GM18507 (cell line): ENCODE measurements at places on chromosomes 5 and 9.

- no peak for DNase-seq
Measured at GRCh38 chr5:7876867-7877266, 7.9 kb downstream of the MTRR start.

DNA sequence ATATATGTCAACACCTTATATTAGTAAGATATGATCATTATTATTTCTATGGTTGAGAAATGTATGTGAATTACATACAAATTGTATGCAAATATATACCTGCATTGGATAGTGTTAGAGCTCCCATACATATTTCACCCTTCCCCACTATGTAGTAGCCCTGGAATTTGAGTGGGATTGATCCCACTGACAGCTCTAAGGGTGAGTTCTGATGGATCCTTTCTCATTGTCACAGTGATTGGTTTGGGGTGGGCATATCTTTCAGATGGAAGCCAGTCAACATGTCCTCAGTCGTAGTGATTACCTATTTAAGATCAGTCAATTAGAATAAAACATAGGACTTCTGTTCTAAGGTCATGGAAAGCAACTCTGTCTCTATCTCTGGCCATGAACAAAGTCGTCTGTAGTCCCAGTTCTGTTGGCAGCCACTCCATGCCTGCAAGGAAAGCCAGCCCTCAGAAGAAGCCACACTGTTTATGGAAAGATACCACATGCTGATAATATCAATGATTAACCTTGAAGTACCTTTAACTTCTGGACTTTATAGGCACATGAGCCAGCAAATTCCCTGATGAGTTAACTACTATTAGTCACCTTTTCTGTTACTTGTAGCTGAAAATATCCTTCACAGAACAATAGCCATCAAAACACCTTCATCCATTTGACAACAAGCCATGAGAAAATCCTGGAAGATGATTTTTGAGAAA lies 5.1 kb upstream of the CCDC192 start:
- no peak for DNase-seq

DNA sequence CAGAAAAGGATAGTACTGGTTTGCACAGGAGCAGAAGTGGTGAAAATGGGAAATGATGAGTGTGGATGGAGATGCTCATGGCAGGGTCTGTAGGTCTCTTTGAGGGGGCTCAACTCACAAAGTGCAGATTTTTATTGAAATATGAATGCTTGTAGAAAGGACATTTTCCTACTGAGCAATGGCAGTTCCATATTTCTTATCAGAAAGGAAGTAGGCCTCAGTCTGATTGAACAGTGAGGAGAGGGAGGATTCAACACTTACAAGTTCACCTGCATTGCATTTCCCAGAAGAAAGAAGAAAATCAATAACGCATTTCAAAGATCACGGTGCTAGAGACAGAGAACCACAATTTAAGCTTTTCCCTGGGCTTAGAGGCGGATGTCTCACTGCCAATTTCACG lies 49.2 kb downstream of the ANXA2R start:
- DNase-seq = no peak

DNA sequence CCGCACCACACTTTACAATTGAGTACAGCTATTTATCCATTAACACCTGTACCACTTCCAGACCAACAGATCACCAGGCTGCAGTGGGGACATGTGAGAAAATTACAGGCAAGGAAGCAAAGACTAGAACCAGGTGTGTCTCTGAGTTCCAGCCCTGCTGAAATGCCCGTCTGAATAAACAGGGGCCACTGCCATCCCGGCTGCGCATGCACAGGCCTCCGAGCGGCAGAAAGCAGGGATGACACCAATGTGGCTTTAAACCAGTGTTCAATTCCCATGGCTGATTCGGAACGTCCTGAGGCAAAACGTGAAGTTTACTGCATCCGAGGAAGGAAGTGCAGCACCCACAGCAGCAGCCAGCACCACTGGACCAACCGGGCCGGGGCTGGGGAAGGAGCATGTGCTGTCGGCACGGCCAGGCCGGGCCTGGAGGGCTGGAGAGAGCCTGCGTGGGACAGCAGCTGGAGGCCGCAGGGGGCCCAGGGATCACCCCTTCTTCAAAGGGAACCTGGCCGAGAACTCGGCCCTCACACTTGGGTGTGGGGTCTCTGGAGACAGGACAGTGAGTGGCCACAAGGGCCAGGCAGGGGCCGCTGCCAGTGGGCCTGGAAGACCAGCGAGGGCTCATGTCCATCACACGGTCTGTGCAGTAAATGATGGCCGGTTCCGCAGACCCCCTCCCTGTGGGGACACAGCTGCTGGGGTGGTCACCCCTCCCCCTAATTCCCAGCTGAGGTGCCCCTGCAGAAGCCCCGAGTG lies 33.0 kb upstream of the SLC12A7 start:
- no peak for DNase-seq

DNA sequence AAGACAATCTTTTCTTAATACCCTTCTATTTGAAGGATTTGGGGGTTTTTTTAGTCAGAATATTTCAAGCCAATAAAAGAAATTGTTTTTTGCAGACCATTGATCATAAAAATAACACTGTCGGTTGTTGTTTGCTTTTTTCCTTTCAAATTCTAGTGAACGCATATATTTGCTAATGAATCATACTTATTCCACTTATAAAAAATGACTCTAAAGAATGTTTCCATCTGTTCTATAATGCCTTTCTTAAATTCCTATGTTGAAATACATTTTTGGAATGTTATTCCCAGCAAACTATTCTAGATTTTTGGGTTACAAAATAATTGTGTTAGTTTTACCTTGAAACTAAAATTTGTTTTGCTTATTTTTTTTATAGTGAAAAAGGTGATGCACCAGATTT lies 32.2 kb downstream of the CWC27 start:
- DNase-seq = no peak

GRCh38 chr5:15763754-15764153 lies 263.8 kb downstream of the FBXL7 start:
- no peak for DNase-seq

DNA sequence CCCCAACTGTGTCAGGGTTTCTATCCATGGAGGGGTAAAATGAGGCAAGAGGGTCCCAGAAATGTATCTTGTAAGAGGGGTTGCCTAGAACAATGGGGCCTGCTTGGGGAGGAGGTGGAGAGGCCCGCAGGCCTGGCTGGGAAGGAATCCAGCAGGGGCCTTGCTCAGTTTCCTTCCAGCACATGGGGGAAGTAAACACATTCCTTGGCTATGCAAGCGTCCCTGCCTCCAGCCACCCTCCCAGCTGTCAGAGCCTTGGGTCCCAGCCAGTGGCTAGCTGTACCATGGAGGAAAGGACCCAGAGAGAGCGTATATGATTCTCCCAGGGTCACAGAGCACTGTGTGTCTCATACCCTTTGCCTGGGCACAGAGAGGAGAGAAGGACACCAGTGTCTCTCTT lies 71.1 kb upstream of the IL17B start:
- DNase-seq = no peak

- DNase-seq = no peak
Measured at GRCh38 chr9:20269620-20270019, 352.7 kb downstream of the MLLT3 start.

GRCh38 chr9:18143073-18143745 lies 330.7 kb upstream of the ADAMTSL1 start:
- DNase-seq = no peak

- DNase-seq = no peak
Measured at GRCh38 chr9:33128570-33128969, 38.6 kb downstream of the B4GALT1 start.

GRCh38 chr5:2511126-2511525 lies 240.4 kb downstream of the IRX2 start:
- DNase-seq = no peak
